Left kidney (tissue), 8 donors: ENCODE measurements at places on chromosomes 1 and 21. TPM values are rescaled to one million over a fixed set of nuclear protein-coding genes. Genes with fewer than 3 reads are reported as not detected.

KCNQ4 gene
- polyA plus RNA-seq = 2.0 TPM

DNA sequence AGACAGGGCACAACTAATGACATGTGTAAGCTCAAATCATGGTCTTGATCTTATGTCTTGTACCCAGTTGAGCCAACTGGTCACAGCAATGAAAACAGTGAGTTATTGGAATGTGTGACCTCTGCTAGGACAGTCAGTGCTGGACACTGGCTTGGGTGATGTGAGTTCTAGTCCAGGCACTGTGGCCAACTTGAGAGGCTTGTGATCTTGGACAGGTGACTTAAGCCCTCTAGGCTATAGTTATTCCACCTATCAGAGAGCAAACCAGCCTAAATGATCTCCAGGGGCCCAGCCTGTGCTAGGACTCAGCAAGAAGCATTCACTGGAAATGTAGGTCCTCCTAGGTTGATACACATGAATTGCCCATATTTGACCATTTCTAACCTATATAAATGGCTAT is 1.1 kb downstream of the KCNE2 start:
- DNase-seq = no peak

GRCh38 chr1:17587693-17588047 is 48.2 kb downstream of the ARHGEF10L start:
- no peak for DNase-seq

DNA sequence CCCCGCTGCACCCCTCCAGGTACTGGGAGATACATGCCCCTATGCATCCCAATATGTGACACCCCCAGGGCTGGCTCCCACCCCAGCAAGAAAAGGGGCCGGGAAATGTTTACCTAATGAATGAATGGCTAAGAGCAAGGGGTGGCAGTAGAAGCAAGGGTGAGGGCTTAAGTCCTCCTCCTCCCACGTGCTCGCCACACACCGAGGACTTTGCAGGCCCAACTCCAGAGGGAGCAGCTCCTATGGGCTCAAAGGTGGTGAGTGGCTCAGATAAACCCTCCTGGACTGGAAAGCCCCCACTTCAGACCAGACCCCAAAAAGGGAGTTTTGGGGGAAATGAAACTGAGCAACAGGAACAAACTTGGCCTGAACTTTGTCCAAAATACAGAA is 11.4 kb downstream of the SLC45A3 start:
- DNase-seq = no peak

TBCE gene
- polyA plus RNA-seq = 69.3 TPM

GRCh38 chr1:218080863-218081262 is 204.2 kb upstream of the RRP15 start:
- DNase-seq = no peak

GRCh38 chr1:95653618-95654017 is 419.6 kb downstream of the RWDD3 start:
- no peak for DNase-seq
